Activated CD4-positive, alpha-beta memory T cell treated with anti-CD3 and anti-CD28 coated beads for 36 hours (primary cell): ENCODE measurements at places on chromosomes 1 and 21. TPM values are rescaled to one million over a fixed set of nuclear protein-coding genes. Genes with fewer than 3 reads are reported as not detected.

Gene TRAF5
- total RNA-seq = 44.6 TPM

Gene LIN28A
- total RNA-seq = not detected

Gene GCSAML
- total RNA-seq = not detected

Gene IL10RB
- total RNA-seq = 31.3 TPM

Gene OR2AK2
- total RNA-seq = not detected
